ENCODE measurements at places on chromosomes 6 and 20. TPM values are rescaled to one million over a fixed set of nuclear protein-coding genes. Genes with fewer than 3 reads are reported as not detected.

- peak within 1 kb of the TSS; percentile 99 for H3K4me3 ChIP-seq
- peak within 1 kb of the TSS; percentile 92 for H3K27ac ChIP-seq
- H3K4me1 ChIP-seq, result peaks cover 18% of the 10 kb centered on the region
These were observed at the start of gene TPMT for GRCh38 chr6:18154507-18155149. Gene TPMT, minus strand, starts transcription at chr6:18155077. Its CDS starts 5,950 bp downstream, at chr6:18149127.

GRCh38 chr6:120055071-120055470 is 705.5 kb upstream of the MAN1A1 start:
- H3K4me3 ChIP-seq, result no peak overlapping the region
- no peaks in the 10 kb centered on the region for H3K27me3 ChIP-seq
- H3K27ac ChIP-seq, result no peak overlapping the region
- no peak for DNase-seq
- H3K4me1 ChIP-seq, result no peaks in the 10 kb centered on the region

SIRPB1 gene
- 7.8 TPM for total RNA-seq

DNA sequence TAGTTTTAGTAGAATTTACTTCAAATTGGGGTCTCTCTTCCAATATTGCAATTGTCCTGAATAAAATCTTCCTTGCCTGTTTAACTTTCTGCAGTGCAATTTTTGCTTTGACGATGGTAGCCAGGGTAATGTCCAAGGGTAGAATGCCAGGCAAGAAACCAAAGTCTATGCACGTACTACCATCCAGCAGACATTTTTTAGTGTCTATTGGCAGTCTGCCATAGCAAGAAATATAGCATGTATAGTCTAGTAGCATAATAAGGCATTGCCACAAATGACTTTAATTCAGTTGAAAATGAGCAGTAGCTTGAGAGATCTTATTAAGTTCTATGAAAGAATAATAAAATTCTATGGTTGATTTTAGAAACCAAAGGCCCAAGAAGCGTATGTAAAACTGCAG is 62.3 kb upstream of the KCNQ5 start:
- DNase-seq, result no peak
- no peak overlapping the region for H3K27ac ChIP-seq
- H3K36me3 ChIP-seq, result no peaks in the 10 kb centered on the region
- H3K4me3 ChIP-seq, result no peak overlapping the region
- no peaks in the 10 kb centered on the region for H3K4me1 ChIP-seq

TMEM200A gene
- total RNA-seq, result 0.34 TPM

DNA sequence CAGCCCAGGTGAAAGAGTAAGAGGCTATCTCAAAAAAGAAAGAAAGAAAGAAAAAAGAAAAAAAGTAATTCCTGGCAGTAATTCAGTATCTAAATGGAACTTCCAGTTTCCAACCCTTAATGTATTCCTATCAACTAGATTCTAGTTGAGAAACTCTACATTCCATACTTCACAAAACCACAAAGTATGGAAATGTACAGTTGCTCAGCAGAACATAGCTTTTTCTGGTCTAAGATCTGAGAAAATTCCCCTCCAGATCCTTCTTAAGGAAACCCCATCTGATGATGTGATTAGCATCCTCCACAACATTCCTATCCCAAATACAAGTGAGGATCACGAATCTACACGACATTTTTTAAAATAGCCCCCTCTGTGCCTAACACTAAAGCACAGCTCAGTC is 3.6 kb downstream of the ARMH2 start:
- H3K36me3 ChIP-seq, result no peaks in the 10 kb centered on the region
- no peaks in the 10 kb centered on the region for H3K4me1 ChIP-seq
- no peak overlapping the region for H3K4me3 ChIP-seq
- no peak for DNase-seq
- H3K27me3 ChIP-seq, result no peaks in the 10 kb centered on the region

WFDC10B gene
- not detected for total RNA-seq

Data from CD4-positive, alpha-beta T cell (primary cell).